ENCODE measurements at places on chromosomes 2 and 18.

GRCh38 chr2:19272941-19273470 lies 85.4 kb downstream of the OSR1 start:
- no peak for DNase-seq

DNA sequence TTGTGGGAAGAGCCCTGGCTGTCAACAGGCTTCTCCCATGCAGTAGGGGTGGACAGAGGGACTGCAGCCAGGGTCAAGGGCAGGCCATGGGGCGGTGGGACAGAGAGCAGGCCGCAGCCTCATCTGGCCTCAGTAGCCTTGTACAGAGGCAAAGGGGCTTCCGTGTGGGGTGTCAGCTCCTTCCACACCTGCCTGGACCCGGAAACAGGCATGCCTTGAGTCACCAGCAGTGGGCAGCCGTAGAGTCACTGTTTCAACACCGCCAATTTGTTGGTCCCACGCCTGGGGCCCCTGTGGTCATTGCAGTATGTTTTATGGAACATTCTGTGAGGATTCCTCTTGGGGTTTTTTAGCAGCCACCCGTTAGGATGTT lies 173.0 kb downstream of the SMAD7 start:
- no peak for DNase-seq

- no peak for DNase-seq
These were observed 99.3 kb downstream of the SPATS2L start for GRCh38 chr2:200405599-200406298.

DNA sequence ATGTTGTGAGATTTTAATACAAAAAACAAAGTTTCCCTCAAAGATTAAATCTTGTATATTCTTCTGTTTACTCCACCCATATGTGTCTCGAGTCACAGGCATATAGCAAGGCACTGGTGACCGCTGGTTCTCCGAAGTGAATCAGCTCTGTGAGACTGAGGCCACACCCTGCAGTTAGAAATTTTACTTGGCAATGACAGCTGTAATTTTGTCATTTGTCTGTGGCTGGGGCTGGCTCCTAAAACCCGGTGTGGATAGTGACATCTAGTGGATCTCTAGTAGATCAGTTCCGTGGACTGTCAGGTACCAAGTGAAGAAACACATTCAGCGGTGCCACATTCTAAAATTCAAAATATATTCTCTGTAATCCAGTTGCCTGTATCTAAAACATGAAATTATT lies 278.0 kb downstream of the NEDD4L start:
- DNase-seq = peak; percentile 5

GRCh38 chr2:207128867-207129266 lies 36.9 kb downstream of the KLF7 start:
- DNase-seq = no peak

GRCh38 chr2:46303822-46304221 lies 6.6 kb downstream of the EPAS1 start:
- no peak for DNase-seq

GRCh38 chr2:137115795-137116089 lies 350.4 kb downstream of the THSD7B start:
- DNase-seq = no peak

DNA sequence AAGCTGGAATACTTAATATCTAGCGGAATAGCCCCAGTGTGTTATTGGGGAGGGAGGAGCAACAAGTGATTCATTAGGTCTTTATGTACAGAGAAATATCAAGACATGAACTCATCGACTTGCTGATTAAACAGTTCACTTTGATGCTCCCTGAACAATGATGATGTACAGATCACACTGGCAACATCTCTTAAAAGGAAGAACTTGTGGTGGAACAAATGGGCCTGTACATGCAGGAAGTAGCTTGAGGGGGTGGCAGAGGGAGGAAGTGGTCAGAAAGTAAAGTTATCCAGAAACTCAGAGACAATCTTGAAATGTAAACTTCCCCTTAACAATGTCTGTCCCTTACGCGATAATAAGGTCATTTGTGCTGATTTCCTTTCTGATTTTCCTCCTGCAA lies 90.5 kb downstream of the NXPH2 start:
- no peak for DNase-seq

DNA sequence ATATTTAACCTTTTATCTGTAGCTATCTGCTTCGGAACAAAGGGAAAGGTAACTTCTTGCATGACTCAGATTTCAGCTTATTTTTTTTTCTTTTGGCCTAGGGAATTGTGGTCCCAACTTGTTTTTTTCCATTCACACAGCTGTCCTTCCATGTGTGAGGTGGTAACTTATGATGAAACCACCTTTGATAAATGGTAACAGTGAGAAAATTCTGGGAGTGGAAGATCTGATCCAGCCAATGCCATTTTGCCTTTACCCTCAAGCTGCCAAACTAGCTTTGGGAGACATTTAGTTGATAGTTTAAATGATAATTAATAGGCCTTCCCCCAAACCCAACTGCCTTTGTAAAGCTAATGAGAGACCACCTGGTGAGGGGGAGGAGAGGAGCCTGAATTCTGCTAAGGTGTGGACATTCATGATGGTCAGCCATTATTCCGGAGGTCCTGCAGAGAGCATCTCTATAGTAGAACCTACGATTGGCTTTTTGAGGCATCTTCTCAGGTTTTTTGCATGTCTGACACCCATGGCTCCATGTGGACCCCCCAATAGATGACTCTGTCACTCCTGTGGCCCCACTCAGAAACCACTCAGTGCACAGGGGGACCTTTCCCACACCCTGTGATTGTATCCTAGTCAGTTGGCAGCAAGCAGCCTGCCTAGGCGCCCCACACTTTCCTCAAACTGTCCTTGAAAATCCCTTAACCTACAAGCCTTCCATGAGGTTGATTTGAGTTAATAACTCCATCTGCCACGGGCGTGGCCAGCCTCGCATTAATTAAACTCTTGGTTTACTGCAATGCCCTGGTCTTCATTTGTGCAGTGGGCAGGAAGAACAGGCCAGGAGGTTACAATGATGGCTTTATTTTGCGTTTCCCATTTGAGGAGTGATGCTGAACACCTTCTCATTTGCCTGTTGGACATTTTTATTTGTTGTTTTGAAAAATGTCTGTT lies 263.5 kb upstream of the PXDN start:
- peak; percentile 62 for DNase-seq

DNA sequence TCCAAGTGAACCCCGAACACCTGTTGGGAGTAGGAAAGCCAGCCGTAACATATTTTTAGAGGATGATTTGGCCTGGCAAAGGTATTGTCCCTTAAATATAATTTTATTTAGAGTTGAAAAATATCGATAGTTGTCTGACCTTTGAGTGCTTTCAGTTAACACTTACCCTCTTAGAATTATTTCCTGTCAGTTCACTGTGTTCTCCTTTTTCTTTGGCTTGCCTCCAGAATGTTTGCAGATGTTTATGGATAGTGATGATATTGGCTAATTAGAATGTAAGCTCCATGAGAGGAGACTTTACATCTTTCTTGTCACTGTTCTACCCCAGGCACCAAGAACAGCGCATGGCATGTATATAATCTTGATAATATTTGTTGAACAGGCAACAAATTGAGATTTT lies 19.8 kb downstream of the PIKFYVE start:
- DNase-seq = no peak

DNA sequence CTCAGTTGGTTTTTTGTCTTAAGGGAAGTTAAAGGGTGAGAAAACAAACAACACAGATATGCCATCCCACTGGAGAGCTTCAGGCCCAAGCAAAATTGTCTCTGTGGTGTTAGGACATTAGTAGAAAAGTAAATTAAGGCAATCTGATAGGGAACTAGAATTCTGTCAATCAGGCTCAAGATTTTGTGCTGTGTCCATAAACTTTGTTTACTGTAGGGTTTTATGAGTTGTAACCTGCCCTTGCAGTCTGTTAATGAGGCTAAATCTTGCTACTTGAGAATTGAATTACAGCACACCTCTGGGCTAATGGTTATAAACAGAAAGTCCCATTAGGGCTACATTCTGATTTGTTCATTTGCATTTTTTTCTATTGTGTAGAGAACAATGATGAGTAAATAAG lies 78.0 kb upstream of the OTX1 start:
- DNase-seq = no peak

DNA sequence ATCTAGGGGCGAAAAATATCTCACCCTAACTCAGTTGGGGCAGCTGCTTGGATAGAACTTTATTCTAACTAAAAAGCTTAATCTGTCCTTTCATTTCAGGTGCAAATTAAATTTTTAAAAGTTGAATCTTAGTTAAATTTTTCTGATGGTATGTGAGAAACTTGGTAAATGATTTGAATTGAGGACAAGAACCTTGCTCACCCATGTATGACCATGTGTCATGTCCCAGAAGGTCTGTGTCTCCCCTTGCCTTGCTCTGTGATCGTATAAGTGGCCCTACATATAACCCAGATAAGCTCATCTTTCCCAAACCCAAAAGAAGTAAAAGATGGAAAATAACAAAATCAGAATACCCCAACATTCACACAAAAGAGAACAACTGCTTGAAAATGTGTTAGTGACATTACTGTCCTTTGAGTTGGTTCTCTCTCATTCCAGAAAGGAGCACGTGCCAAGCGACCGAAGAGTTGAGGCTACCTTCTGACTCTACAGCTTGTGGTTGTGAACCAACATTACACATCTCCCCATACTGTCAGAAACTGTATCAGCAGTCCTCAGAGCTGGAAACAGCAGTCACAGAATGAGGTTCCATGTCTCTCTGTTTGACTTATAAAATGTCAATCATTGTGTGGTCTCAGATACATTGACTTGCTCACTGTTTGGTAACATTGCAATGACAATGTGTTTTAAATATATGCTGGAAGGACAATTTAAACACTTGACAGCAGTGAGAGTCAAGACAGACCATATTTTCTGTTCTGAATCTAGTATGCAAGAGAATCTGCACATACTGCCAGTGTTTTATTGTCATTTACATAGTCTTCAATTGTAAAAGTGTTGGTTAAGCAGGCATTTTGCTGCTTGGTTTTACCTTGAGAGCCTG lies 46.3 kb upstream of the TANK start:
- DNase-seq = no peak

DNA sequence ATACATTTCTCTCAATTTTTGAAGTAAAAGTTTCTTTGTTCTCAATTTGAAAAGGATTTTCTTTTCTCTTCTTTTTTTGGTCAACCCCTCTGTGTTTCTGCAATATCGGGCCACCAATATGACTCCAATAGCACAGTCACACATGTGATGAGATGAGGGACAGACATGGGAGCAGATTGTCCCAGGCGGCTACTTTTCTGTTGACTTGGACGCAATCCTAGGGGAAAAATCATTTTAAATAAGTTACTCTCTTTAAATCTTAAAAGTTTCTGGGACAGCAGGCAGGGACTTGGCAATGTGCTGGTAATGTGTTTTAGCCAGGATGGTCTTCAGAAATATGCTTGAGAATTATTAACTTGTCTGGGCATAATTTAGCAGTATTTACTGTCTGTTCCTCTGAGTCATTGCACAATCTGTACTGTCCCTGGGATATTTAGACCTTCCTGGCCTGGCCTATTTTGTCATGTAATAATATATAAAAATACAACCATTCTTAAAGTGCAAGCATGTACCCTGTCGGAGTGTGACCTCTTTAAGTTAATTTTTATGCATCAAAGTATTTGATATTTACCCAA lies 388.5 kb upstream of the FANCL start:
- DNase-seq = peak; percentile 15

DNA sequence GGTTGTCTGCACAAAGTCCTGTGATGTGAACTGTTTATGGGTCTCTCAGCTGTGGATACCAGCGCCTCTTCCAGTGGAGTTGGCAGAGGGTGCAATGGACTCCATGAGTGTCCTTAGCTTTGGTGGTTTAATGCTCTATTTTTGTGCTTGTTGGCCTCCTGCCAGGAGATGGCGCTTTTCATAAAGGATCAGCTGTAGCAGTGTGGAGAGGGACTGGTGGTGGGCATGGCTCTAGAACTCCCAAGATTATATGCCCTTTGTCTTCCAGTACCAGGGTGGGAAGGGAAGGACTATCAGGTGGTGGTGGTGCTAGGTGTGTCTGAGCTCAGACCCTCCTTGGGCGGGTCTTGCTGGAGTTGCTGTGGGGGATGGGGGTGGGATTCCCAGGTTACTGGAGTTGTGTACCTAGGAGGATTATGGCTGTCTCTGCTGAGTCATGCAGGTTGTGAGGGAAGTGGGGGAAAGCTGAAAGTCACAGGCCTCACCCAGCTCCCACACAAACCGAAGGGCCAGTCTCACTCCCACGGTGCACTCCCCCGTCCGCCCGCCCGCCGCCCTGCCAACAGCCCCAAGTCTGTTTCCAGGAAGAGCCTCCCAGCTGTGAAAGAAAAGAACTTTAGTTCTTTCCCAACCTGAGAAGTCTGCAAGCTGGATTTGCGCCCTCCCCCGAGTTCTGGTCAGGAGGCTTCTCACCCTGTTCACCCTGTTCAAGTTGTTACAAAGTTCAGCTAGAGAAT lies 108.1 kb downstream of the MARCO start:
- DNase-seq = no peak

DNA sequence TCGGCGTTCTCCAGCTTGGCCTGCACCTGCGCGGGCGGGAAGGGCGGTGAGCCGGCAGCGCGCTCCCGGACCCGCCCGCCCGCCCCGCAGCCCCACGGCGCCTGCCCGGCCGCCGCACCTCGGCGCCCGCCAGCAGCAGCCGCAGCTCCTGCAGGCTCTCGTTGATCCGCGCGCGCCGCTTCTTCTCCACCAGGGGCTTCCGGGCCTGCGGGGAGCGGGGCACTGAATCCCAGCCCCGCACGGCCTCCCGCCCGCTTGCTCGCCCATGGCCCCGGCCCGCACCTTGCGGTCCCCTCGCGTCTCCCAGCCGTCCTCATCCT lies 335 bp downstream of the HES6 start:
- DNase-seq = no peak

DNA sequence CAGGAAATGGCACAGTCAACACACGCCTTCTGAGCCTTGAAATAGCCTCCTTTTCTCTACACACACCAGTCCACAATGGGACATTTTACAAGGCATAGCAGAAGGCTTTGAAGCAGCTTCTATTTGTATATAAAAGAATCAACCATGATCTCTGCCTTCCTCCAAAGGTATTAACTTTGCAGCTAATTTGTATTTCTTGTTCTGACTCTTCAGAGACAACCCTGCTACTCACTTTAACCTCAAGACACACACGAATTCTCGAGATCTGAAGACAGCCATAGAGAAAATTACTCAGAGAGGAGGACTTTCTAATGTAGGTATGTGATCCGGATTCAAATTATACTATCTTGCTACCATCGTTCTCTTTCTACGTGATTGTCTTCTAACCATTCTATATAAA lies 104.6 kb downstream of the VIT start:
- no peak for DNase-seq

GRCh38 chr2:175624785-175625184 lies 377.3 kb downstream of the LNPK start:
- DNase-seq = no peak

GRCh38 chr2:147351784-147352183 lies 493.0 kb upstream of the ACVR2A start:
- peak; percentile 17 for DNase-seq

- DNase-seq = no peak
These were observed 338.7 kb downstream of the TXNL1 start for GRCh38 chr18:56299740-56300139.

- DNase-seq = no peak
These were observed 3.5 kb downstream of the PTMA start for GRCh38 chr2:231711677-231712450.

Data from NCI-H446 (cell line).